ENCODE measurements at places on chromosomes 7 and 10. TPM values are rescaled to one million over a fixed set of nuclear protein-coding genes. Genes with fewer than 3 reads are reported as not detected.
A peak's percentile ranks its signal among the peaks of the same experiment; 100 is the strongest.

DNA sequence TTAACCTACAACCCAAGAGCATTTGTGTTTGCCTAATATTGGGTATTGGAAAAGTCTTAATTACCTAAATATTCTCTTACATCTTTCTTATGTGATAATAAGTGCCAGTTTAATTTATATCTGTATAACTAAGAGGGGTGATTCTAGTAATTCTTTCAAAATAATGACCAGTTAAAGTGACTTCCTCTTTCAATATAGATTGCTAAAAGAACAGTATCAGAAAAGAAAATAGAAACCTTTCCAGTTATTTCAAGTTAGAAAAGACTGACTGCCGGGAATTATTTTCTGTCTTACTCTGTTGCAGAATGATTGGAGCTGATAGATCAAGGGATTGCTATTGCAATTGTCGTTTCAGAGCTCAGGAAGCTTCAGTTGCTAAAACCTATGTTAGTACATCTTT, 525.0 kb upstream of the SEMA3D start:
- no peak for DNase-seq

DNA sequence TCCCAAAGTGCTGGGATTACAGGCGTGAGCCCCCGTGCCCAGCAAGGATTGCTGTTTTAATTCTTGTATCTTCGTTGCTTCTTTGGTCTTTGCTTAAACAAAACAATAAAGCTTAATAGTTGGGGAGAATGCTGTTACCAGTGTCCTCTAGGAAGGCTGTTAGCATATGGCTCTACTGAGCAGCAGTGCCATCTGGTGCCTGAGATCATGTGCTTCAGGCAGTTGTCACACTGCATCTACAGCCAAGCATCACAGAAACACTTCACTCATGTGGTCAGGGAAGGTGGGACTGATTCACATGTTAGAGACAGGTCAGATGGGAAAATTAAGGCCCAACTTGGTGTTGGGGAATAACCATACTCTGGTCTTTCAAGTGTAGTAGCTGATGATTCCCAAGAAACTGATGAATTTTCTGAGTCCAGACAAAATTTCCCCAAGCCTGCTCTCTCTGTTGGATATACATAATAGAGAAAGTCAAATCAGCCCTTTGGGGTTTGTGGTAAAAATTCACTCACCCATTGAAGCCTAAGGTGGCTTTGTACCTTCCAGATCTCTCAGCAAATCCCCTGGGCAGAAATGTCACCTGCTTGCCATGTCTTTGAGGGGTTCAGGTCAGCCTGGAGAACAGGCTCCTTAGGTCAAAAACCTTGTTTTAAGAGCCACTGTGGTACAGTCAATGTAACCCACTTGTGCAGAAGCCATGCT, 28.4 kb downstream of the UBE2D4 start:
- DNase-seq, result peak; percentile 66

DNA sequence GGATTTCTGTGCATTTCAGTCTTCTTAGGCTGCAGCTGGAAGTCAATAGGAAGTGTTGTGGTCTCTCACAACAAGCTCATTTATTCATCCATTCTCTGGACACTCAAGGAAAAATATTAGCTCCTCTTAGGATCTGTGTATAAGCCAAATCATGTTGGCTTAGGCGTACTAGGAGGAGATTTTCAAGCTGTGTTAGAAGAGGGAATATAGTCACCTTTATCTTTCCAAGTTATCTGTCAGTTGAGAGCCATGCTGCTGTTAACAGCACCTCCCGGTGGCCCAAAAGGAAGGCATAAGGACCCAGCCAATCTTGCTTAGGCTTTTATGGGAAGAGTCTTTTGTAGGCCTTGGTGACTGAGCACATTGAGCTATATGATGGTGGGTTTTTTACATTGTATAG, 220.0 kb downstream of the LRMDA start:
- no peak for DNase-seq

The CNPY1 gene
- total RNA-seq, result not detected

GRCh38 chr10:124109261-124109660, 15.9 kb upstream of the CHST15 start:
- no peak for DNase-seq

- DNase-seq, result no peak
These were observed 19.2 kb downstream of the MMRN2 start for GRCh38 chr10:86938260-86938659.

DNA sequence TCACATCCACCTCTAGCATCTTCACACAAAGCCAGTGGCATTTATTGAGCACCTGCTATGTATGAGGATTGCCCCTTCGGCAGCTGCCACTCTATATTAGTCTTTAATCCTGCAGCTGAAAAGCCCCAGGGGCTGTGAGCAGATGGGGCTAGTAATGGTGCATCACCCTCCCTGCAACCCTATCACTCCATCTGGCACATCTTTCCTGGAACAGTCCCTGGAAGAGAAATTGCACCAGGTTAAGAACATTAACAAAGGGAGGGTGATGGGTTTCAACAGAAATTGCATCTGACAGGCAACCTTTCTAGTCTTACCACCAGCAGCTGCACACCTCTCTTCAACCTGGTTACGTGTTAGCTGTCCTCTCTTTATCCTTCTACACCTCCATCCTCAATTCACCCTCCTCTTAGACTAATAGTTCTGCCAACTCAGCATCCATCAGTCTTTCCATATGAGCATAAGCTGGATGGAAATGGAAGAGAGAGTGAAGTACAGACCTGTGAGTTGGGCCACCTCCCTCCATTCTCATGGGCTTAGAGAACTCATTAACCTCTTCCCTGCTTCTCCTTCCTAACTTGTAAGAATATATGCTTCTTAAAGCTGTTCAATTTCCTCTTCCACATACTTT, 168.6 kb upstream of the NEBL start:
- DNase-seq, result no peak

- DNase-seq, result peak; percentile 35
These were observed 5.9 kb downstream of the PIK3CG start for GRCh38 chr7:106870983-106871410.

The WNT16 gene
- 3.8 TPM for total RNA-seq

GRCh38 chr7:155885167-155886155, 73.2 kb upstream of the SHH start:
- DNase-seq, result peak; percentile 86

DNA sequence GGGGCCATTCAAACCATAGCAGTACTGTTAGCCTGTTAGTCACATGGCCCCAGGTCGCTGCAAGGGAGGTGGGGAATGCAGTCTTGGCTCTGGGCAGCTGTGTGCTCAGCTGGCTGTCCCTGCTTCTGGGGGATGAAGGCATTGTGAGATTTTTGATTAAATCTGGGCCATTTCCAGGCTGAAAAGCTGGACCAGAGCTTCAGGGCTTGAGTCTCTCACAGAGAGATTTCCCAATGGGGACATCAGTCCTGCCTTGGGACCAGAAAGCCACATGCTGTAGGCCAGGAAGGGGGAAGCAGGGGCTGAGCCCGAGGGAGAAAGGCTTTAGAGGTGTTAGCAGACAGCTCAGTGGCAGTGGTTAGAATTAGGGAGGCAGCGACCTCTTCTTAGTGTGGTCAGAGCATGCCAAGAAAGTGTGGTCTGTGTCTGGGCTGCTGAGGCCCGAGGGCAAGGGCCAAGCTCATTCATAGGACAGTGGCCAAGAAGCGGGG, 33.6 kb downstream of the PALD1 start:
- DNase-seq, result peak; percentile 41

The DDC gene
- total RNA-seq, result not detected

DNA sequence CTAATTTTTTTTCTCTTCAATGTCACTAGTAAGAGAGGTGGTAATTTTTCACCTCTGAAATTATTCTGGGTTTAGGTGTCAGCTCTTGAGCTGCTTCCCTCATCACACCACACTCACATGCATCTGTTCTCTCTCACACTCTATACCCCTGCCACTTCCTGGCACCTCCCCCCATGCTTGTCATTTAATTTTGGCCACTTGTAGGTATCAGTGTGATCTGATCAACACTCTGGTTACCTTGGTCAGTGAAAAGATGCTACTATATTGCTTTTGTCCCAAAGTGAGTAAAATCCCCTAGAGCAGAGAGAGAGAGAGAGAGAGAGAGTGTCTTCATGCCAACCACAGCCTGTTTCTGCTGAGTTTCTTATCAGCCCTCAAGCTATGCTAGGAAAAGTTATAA, 42.5 kb downstream of the STK17A start:
- DNase-seq, result no peak

DNA sequence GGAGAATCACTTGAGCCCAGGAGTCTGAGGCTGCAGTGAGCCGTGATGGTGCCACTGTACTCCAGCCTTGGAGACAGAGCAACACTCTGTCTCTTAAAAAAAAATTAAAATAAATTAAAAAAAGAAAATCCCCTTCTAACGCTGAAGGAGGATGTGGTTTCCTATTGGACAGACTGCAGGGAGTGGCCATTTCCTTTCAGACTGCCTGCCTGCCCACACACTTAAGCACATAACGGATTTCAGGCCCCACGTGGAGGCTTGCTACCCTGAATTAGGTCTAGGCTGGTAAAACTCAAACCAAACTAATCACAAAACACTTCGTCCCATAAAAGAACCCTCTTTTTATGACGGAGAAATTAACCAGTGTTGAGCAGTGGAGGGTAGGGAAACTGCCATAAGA, 34.0 kb downstream of the GATA3 start:
- no peak for DNase-seq

DNA sequence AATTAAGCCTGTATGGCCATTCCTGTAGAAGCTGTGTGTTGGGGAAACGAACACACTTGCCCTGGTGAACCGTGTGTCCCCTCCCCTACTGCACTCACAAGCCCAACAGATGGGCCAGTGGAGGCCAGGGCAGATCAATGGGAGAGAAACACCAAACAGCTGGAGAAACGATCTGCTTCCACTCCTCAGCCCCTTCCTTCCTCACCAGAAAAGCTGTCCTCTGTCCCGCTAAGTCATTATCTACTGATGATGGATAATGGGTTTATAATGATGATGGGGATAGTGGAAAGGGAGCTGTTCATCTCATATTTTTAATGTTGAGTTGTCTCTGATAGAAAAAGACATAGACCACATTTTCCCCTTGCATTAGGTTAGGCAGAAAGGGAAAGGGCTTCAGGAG, 99.7 kb downstream of the ELMO1 start:
- no peak for DNase-seq

GRCh38 chr7:138895679-138896078, 85.5 kb downstream of the KIAA1549 start:
- DNase-seq, result no peak

DNA sequence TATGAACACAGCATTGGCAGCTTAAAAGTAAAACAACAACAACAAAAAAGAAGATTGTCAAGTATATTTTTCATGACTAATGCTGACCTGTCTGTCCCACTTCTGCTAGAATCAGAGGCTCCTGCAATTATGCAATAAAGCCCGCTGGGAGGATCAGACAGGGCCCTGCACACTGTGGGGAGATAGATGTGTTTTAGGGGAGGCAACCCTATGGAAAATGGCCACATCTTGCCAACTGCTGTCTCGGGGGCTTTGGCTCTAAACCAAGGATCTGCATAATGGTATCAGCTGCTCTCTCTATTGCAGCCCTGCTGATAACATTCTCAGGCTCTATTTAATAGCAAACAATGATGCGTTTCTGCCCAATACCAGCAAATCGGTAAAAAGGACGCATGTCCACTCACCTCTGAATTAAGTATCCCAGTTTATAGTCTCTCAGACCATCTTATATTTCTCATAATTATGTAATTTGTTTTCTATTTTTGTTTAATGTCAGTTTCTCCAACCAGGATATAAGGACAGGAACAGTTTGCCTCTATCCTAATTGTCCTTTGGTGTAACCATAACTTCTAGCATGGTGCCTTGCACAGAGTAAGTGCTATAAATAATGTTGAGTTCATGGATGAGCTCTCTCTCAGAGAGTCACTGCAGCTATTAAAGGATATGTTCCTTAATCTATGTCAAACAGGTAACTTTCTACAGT, 15.3 kb upstream of the PRKAR2B start:
- DNase-seq, result no peak

The TMEM270 gene
- total RNA-seq, result not detected

GRCh38 chr7:69885431-69885830, 287.2 kb downstream of the AUTS2 start:
- no peak for DNase-seq

GRCh38 chr10:77350711-77351119, 286.9 kb downstream of the KCNMA1 start:
- peak; percentile 99 for DNase-seq

GRCh38 chr7:42128703-42129102, 108.3 kb downstream of the GLI3 start:
- peak; percentile 45 for DNase-seq

DNA sequence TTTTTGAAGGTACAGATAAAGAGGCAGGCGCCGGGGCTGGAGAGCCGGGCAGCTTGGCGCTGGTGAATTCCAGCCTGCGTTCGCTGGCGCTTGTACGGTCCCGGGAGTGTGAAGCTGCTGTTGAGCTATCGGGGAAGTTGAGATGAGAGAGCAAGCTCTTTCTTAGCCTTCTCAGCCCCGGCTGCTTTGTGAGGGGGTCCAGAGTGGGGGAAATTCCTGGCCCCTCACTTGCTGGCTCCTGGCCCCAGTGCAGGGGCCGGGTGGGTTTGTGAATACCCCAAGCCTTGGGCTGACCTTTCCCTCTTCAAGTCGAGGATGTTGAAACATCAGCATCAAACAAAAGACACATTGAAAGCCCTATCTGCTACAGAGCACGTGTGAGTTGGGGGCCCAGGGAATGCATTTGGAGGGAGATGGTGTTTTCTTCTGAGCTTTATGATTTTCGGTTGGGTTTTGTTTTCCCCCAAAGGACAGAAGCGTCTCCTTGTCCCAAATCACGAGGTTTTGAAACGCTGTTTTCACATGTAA, 2.7 kb downstream of the ZMIZ1 start:
- DNase-seq, result no peak

The CASTOR2 gene
- 10.9 TPM for total RNA-seq

- no peak for DNase-seq
These were observed 4.1 kb downstream of the KCNIP2 start for GRCh38 chr10:101839416-101840063.

DNA sequence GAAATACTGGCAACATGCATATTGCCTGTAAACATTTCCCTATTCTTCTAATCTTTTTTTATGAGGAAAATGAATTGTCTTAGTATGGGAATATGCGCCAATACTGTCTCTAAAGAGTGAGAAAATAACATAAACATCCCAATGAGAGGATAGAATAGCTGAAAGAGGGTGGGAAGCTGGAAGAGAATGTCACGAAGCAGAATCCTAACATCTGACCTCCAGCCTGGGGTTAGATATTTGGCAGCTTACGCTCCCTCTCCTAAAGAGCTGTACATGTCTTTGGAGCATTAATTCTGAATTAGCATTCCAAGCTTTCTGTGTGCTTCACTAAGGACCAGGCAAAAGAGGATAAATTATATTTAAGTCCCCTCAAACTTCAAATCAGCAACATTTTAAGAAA, 31.6 kb upstream of the SLC16A12 start:
- DNase-seq, result no peak

DNA sequence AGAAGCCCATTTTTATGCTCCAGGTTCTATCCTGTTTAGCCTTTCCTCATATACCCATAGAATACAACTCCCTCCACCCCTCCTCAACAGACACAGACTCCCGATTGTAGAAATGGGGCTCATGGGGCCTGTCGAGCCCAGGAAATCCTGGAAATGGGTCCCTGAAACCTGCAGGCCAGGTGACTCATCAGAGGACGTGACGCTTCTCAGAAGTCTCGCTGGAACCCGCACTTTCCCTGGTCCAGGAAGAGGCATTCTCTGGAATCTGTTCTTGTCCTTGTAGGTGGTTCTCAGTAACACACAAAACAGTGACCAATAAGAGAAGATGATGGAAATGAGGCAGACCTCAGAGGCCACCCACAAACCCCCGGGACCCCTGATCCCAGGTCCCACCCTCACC, 244.8 kb upstream of the PPP2R2D start:
- DNase-seq, result no peak
